ENCODE measurements at places on chromosomes 12 and 14.

DNA sequence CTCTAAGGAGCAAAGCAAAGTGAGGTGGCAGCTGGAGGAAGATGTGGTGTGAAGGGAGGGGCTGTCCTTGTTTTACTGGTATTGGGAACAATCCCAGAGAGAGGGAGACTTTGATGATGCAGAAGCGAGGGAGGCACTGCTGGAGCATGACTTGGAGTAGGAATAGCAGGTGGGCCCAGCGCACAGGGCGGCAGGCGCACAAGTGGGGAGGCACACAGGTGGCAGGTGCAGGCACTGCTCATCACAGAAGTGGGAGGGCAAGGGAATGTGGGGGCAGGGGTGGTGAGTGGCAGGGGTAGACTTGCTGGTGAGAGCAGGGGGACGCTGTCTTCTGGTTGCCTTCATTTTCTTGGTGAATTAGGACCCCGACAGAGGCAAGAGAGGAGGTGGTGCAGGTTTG lies 11.5 kb upstream of the IFI27 start:
- no peak for DNase-seq

GRCh38 chr12:24854017-24854416 lies 94.9 kb downstream of the BCAT1 start:
- no peak for DNase-seq

DNA sequence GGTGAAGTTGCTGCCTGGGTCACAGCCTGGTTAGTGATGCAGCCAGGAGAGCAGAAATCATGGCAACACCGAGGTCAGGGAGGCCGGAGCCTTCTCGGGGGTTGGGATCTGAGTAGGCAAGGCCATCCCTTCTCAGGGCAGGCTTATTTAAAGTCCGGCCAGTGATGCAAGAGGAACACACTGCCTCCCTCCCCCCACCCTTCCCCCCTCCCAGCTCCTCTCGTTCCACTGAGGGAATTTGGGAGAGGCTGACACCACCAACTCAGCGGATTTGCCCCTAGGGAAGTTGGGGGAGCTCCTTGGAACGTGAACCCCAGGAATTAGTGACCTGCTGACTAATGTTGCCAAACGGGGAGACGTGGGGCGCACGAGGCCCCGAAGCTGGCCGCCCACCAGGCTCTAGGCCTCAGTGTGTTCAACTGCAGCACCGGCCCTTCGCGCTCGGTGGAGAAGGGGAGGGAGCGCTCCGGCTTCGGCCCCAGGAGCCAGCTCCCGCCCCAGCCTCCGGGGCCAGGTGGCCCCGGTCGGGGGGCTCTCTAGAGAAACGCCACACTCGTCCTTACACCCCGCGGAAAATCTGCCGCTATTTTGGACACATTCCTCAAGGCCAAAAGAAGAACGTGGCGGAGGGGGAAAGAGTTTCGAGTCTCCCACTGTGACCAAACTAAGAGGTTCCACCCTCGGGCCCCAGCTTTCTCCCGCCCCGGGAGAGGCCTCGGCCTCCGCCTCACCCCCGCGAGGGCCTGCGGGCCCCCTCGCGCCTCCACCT lies 1.6 kb downstream of the CTDSP2 start:
- DNase-seq: peak; percentile 78

DNA sequence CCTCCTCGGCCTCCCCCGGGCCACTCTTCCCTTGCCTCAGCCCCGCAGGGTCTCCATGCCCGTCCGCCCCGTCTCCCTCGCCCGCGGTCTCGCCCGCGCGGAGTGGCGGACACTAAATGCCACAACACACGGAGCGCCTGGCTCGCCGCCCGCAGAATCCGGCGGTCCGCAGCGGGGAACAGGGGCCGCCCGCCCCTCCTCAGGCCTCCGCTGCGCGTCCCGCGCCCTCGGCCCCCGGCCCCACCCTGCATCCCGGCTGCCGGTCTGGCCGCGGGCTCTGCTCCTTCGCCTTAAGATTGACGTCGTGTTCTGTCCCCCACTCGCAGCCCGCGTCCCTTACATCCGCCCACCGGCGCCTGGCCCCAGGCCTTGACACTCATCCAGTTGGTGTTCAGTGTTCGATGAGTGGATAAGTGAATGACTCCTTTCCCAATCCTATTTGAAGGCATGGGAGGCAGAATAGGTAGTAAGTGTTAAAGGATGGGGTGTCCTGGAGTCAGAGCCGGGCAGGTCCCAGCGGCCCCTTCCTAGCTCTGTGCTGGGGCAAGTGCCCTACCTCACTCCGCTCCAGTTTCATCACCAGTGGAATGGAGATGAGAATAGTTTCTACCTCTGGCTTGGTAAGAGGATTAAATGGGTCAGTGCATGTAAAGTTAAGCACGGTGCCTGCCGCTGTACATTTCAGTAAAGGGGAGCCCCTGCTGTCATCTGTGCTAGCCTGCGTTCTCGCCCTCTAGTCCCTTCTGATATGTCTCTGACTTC lies 622 bp downstream of the TECPR2 start:
- DNase-seq: peak; percentile 12

- DNase-seq: no peak
Measured at GRCh38 chr12:2560356-2560755, 234.4 kb upstream of the FKBP4 start.

- no peak for DNase-seq
Measured at GRCh38 chr12:3634348-3634747, 118.6 kb downstream of the CRACR2A start.

GRCh38 chr12:12559719-12560296 lies 2.9 kb downstream of the DUSP16 start:
- DNase-seq: no peak

DNA sequence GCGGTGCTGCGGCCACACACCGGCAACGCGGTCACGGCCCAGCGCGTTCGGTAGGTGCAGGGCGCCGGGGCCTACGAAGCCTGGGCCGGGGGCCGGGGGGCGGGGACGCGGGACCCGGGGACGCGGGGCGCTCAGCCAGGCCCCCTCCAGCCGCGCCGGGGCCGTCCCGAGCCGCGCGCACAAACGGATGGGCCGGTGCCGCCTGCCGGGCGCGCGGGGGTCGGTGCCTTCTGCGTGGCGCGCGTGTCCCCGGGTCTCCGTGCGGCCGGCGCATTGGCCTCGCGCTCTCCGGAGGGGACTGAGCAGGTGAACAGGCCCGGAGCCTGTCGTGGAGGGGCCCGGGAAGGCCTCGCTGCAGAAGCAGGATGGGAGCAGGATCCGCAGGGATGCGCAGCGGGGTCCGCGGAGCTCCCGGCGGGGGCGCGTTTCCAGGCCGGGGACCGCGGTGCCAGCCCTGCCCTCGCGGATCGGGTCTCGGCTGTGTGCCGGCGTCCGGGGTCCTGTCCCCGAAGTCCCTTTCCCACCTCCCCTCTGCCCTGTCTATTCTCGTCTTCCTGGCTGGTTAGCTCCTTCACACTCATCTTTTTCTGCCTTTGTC lies 421 bp downstream of the GLT1D1 start:
- DNase-seq: no peak

- DNase-seq: no peak
Measured at GRCh38 chr14:104938960-104939359, 14.3 kb downstream of the PLD4 start.

- no peak for DNase-seq
Measured at GRCh38 chr12:52992699-52993557, 13.3 kb upstream of the EIF4B start.

DNA sequence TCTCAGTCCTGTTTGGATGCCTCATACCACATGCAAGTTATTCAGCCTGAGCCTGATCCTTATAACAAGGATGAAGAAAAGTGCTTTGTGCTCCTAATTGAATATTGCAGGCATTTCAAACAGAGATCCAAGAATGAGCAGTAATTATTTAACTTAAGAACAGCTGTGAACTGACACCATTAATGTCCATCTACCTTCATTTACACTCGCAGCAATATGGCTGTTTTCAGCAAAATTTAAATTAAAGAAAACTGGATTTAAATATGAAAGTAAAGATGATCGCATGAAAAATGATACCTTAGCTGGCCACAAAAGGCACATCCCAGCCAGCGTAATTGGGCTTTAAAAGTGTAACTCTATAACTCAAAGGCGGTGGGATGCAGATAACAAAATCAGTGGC lies 466.3 kb downstream of the GALC start:
- DNase-seq: no peak

DNA sequence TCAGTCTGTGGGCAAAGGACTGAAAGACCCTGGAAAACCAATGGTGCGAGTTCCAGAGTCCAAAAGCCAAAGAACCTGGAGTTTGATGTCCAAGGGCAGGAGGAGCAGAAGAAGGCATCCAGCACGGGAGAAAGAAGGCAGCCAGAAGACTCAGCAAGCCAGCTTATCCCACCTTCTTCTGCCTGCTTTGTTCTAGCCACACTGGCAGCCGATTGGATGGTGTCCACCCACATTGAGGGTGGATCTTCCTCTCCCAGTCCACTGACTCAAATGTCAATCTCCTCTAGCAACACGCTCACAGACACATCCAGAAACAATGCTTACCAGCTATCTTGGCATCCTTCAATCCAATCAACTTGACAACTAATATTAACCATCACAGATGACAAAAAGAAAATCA lies 57.2 kb upstream of the CAPRIN2 start:
- no peak for DNase-seq

DNA sequence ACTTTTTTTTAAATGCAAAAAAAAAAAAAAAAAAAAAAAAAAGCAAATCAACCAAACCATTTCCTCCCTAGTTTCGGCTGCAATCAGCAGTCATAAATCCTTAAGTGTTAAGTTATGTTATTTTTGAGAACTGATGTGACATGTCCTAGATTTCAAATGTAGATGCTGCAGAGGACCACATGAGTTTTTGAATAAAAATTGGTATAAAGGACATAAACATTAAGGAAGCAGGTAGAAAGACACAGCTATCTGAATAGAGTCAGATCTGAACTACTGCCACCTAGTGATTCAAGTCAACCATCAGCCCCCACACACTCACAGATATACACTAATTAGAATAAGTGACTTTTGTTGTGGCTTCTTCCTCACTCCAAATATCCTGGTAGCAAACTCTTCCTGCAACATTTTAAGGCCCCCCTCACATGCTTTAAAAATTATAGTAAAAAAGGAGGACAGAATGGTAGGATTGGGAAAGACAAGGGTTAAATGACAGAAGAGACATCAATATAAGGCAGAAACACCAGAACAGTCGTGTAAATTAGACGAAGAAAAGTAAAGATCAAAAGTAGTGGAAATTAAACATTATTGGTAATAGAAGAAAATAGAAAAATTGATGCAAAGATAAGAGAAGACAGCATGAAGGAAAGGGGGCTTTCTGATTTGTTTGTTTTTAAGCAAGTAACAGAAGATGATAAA lies 394.5 kb upstream of the ATP2B1 start:
- no peak for DNase-seq

GRCh38 chr12:90042920-90043641 lies 334.4 kb upstream of the ATP2B1 start:
- no peak for DNase-seq

GRCh38 chr14:101817501-101818001 lies 56.0 kb downstream of the PPP2R5C start:
- no peak for DNase-seq

DNA sequence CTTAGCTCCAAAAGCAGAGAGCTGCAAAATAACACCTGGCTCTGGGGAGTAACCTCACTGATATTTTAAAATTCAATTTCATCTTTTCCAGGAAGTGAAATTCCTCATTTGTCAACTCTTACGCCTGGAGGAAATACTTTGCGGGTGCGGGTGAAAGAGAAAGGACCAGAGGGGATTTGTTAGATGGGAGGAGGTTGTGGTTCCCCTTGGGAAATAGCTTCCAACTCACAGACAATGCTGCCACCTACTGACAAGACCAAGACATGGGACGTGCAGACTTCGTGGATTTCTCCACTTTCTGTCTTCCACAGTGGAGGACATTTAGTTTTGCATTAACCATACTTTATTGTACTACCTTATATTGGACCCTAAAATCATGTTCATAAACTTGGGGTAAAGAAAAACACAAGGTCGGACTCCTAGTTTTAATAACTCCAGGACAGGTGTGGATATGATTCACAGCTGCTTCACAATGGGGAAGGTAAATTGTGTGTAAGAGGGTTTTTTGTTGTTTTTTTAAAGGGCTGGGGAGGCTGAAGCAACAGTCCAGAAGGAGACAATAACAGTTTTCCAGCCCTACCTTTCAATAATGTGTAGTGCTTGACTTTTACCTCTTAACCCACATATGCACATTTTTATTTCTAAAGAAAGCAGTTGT lies 10.8 kb downstream of the FBXL14 start:
- no peak for DNase-seq

GRCh38 chr12:115201966-115202365 lies 518.0 kb upstream of the TBX3 start:
- no peak for DNase-seq

DNA sequence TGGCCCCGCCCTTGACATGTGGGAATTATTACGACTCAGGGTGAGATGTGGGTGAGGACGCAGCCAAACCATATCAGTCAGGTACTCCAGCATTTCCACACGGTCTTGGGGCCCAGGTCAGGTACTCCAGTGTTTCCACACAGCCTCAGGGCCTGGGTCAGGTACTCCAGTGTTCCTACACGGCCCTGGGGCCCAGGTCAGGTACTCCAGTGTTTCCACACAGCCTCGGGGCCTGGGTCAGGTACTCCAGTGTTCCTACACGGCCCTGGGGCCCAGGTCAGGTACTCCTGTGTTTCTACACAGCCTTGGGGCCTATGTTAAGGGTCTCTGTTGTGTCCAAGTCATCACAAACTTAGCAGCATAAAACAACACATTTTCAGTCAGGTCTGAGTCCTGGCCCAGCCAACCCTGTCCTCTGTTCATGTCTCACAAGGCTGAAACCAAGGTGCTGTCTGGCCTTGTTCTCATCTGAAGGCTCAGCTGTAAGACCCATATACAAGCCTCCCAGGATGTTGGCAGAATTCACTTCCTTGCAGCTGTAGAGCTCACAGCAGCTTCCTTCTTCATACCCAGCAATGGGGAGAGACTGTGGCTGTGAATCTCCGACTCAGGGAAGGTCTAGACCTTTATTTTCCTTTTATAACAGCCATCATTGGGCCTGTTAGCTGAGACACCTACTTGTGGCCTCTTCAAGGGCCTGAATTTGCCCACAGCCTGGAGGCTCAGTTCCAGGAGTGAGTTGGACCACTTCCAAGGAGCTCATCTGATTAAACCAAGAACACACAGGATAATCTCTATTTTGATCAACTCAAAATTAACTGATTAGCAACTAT lies 107.6 kb upstream of the SFSWAP start:
- DNase-seq: no peak

DNA sequence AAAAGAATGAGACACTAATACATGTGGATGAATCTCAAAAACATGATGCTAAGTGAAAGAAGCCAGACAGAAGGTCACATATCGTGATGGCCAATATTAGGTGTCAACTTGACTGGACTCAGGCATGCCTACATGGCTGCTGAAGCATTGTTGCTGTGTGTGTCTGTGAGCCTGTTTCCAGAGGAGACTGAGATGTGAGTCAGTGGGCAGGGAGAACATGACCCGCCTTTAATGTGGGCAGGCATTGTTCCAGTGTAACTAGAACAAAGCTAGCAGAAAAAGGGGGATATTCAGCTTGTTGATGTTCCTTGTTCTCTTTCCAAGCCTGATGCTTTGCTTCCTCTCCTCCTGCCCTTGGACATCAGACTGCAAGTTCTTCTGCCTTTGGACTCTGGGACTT lies 47.6 kb downstream of the DCAF5 start:
- peak; percentile 29 for DNase-seq

DNA sequence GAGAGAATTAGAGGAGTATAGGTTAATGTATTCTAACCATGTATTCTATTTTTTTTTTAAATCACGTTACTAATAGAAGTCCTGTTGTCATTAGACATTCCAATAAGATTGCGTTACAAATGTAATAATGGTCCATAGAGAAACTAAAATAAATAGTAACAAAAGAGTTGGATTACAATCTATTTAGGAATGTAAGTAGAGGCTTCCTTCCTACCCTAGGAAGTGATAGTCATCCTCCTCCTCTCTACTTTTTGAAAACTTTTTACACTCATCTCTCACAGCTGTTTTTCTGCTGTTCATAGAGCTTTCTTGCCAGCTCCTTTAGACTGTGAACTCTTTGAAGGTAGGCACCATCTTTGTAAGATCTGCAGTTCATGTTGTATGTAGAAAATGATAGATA lies 23.6 kb downstream of the TRHDE start:
- no peak for DNase-seq
